SK-N-MC (cell line): ENCODE measurements at places on chromosomes 5 and 9.

- DNase-seq, result no peak
Observed at GRCh38 chr5:80631278-80632259, 22.9 kb upstream of the MSH3 start.

GRCh38 chr9:134437403-134438194, 111.3 kb downstream of the RXRA start:
- DNase-seq, result no peak

DNA sequence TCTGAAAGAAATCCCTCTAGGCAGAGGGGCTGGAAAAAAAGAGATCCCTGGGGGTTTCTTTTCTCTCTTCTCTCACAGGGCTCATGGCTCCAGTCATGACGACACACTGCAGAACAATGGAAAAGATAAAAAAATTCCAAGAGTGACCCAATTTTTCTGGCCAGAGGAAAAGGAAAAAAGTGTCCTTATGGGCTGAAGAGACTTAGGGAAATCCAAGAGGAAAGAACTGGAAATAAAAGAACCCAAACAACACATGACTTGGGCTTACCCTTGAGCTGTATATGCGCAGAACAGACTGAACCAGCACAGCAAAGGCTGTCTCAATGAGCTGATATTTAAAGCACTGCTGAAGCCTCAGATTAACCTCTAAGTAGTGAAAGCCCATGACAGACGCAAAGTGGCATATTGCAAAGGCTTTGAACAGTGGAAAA, 102.4 kb downstream of the SMIM23 start:
- DNase-seq, result no peak

DNA sequence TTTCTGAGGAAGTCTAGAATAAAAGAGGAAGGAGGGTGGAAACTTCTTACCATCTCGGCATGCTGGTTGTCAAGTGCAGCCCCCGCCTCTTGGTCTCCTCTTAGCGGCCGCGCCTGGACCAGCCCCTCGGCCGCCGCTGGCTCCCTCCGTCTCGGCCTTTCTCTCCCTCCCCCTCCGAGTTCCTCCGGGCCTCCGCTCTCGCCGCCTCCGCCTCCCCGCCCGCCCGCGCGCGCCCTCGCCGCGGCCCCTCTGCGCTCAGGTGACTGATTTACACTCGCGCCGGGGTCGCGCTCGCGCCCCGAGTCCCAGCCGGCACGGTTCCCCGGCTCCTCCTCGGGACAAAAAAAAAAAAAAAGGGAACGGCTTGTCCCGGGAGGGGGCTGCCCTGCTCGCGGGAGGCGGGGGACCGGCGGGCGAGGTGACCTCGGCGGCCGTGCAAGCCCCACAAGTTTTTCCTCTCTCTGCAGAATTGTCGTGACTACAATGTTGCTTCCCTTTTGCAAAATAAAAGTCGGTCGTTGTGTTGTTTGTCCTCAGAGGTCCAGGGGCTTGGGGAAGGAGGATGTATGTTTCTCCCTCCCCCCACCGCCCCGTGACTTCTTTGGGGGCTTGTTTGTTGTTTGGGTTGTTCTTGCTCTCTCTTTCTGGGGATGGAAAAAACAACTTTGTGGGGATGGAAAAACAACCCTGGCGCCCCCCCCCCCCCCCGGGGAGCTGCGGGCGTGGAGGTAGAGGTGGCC, at the start of gene BNC2:
Gene BNC2, minus strand, starts transcription at position 75 of the 740 bp plus-strand sequence. Its CDS starts 22 bp downstream, at position 53.
- DNase-seq, result no peak

DNA sequence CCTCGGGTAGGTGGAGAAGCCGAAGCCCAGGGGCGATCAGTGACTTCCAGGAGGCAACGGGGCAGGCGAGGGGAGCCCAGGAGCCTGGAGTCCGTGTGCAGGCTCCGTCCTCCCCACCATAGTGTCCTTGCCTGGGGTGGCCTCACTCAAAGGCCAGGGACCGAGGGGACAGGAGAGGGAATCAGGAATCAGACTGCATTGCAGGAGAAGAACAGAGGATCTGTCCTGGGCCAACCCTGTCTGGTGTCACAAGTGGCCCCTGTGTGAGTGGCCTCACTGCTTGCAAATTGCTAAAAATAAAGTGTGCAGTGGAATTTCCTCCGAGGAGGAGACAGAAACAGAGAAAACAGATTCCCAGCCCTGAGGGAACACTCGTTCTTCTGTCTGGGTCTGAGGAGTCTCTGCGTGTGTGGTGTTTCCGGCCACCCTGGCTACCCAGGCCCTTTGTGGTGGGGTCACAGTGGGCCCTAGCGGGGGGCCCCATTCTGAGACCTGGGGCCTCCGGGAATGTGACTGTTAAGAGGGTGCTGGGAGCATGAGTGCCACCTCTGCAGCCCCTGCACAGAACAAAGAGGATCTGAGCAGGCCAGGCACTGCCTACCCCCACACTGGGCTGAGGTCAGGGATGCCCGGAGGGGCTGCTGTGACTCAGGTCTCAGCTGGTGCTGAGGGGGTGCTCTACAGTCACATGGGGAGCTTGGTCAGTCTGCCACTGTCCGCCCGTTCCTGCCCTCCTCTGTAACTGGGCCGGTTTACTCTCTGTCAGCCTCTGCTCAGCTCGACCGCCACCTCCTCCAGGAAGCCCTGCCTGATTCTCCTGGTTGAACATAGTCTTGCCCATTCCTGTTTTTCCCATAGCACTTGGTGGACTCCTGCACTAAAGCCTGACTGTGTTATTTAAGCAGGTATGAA, 7.4 kb downstream of the TRAF1 start:
- DNase-seq, result no peak

GRCh38 chr9:137970686-137971476, 93.3 kb downstream of the CACNA1B start:
- DNase-seq, result no peak

- DNase-seq, result no peak
Observed at GRCh38 chr9:14627513-14627912, 65.7 kb downstream of the ZDHHC21 start.

DNA sequence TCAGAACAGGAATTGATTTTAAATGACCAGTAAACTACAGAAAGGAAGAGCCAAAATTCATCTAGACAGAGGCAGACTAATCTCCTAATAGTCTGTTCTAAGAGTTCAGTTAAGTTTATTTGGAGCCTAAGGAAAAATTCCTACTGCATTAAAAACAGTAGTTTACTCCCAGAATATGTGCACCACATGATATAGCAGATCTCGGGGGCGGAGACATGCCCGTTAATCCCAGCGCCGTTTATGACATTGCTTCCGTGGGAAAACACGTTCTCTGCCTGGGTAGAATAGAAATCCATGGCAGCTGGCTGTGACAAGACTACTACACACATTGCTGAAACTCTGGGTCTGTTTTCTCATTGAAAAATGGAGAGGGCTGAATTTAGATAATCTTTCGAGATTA, 11.4 kb downstream of the HABP4 start:
- no peak for DNase-seq

GRCh38 chr5:77791356-77791755, 15.2 kb upstream of the TBCA start:
- DNase-seq, result no peak

DNA sequence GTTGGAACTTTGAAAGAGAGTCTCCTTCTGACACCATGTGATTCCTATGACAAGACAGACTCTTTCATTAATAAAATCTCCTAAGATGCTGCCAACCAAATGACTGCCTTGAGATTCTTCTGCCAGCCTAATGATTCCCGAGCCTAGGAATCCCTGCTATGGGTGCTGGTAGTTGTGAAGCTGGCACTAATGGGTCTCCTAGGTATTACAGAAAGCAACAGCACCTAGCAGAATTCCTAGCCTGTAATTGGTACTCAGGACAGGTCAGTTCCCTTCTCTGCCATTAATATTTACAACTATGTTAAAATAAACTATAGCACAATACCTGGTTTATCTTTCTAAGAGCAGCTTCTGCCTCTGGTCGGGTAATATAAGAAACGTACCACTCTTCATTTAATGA, 19.3 kb downstream of the C5orf58 start:
- DNase-seq, result no peak

DNA sequence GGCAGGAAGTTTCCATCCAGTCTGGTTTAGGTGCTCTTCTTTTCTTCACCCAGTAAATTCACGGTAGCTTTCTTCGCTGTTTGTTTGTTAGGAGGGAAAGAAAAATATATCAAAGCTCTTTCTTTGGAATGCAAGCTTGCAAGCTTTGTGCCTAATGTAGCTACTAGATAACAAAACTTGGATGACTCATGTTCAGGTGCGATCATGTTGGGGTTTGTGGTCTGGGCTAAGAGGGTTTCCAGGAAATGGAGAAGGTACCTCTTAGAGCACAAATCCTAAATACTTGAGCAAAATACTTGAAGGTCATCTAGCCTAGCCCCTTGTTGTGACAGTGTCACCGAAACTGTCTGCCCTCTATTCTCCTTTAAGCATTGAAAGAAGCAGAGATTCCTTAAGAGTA, 17.7 kb downstream of the SRP19 start:
- DNase-seq, result no peak

- DNase-seq, result no peak
Observed at GRCh38 chr5:71576241-71576640, 10.9 kb upstream of the MCCC2 start.

DNA sequence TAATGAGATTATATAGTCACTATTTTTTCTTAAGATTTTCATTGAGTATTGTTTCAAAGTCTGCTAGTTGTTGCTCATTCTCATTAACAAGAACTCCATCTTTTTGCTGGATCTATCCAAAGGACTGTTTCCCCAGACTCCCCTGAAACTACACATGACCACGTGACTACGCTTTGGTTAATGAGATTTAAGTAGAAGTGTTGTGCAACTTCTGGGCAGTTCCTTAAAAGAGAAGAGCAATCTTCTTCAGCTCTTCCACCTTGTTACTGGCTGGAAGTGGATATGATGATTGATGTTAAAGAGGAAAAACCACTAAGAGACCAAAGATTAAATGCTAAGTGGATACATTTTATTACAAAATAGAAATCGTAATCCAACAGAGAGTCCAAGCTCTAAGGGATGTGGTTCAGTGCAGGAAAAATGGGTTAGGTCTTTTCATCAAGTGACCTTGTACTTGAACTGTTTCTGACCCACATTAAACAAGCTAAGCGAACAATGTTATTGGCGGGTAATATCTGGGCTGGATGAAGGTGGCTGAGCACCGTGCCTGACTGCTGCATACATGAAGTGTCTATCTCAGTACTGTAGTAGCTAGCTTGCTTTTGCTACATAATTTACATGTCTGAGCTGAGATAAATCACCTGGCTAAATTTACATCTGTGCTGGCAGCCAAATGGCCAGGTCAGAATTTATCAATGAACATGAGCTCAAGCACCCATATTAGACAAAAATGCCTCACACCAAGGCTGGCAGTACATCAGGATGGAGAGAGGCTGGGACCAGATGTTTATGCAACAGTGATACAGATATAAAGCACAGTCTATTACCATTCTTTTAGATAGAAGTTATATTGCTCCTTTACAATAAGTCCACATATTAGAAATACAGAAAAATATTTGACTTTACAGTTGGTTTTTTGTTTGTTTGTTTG, 7.5 kb upstream of the CTNNAL1 start:
- no peak for DNase-seq

- no peak for DNase-seq
Observed at GRCh38 chr5:91212714-91213092, 170.4 kb downstream of the ARRDC3 start.

DNA sequence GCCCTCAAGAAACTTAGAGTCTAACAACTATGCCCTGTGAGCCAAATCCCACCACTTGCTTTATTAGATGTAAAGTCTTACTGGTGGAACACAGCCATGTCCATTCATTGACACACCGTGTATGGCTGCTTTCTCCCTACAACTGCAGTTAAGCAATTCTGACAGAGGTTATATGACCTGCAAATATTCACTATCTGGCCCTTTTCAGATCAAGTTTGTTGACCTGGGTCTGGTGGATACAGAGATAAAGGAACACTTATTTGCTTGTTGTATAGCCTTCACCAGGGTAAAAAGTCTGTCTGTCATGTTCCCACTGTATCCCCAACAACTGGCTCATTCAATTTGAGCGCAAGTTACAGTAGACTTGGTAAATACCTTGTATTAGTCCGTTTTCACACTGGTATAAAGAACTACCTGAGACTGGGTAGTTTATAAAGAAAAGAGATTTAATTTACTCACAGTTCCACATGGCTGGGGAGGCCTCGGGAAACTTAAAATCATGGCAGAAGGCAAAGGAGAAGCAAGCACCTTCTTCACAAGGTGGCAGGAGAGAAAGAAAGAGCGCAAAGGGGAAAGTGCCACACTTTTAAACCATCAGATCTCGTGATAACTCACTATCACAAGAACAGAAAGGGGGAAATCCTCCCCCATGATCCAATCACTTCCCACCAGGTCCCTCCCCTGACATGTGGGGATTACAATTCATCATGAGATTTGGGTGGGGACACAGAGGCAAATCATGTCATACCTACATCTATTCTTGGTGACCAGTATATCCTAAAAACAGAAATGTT, 27.9 kb downstream of the DEPDC1B start:
- no peak for DNase-seq

- DNase-seq, result peak; percentile 97
Observed at GRCh38 chr9:35657546-35658136, at the start of gene RMRP. TSS of gene RMRP (minus strand) at chr9:35658019.

DNA sequence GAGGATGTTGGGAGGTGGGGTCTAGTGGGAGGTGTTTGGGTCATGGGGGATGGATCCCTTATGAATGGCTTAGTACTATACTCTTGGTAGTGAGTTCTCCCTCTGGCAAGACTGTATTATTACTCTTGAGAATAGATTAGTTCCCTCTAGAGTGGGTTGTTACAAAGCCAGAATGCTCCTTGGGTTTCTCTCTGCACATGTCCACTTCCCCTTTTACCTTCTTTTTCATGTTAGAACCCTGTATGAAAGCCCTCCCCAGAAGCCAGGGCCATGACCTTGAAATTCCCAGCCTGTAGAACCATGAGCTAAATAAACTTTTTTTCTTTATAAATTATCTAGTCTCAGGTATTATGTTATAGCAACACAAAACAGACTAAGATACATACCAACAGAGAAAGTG, 31.1 kb downstream of the SLC24A2 start:
- DNase-seq, result no peak

DNA sequence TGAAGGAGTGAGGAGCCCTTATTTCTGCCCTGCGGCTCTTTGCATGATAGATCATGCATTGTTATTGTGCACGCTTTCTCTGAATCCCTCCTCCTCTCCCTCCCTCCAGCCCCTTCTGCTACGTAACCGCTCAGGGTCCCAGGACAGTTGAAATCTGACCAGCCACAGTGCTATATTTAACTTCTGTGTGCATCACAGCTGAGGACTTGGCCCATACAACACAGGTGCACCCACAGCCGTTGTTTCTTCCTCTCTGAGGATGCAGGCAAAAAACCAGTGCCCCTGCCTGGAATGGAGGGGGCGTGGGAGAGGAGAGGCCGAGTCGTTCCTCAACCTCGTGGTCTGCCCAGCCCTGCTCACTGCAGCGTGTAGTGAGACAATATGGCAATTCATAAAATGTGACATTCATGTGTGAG, 335.6 kb upstream of the CLINT1 start:
- no peak for DNase-seq

DNA sequence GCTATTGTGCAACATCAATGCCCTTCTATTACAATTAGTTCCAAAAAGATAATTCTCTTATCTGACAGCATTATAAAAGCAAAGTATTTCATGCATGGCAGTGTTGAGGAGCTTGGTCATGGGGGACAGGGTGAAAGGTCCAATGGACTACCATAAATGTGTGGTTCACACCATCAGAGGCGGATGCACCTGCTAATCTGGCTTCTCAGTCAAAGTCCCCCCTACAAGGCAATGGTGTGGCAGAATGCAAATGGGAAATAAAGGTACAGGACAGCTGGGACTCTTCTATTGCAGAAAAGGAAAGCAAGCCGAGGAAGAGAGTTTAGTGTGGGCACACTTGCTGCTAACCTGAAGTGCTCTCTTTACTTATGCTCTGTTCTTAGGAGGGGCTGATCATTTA, 369.1 kb downstream of the NDUFS4 start:
- DNase-seq, result no peak
